Right forelimb (tissue), 1 donor: ENCODE measurements at places on chromosomes 16 and 17.
A peak's percentile ranks its signal among the peaks of the same experiment; 100 is the strongest.

DNA sequence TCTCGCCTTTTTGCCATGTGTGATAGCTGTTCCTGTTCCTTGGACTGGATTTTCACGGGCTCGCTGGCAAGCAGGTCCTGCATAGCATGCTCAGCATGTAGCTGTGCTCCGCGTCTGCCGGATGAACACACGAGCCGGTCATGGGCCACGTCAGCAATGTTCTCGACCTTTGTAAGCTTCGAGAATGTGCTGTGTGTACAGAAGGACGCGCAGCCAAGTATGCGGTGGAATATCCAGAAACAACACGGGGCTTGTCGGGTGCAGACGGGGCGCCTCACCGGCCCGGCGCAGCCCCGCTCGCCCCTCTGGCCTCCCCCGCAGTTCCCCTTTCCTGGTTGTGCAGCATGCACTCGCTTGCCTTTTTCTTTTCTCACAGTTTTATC, 42.2 kb downstream of the RPTOR start:
- DNase-seq, result no peak

DNA sequence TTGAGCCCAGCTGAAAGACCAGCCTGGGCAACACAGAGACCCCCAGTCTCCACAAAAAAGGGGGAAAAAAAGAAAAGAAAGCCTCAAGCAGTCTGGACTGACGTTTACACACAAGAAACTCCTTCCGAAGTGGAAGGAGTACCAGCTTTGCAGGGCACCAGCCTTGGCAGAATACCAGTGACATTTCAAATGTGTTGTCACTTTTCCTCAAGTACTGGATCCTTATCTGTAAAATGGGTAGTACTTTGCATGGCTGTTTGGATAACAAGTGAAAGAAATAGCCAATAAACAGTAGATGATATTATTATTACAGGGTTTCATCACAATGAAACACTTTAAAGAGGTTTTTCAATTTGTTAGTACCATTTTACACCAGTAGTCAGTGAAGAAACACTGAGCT, 14.2 kb downstream of the YWHAE start:
- no peak for DNase-seq

GRCh38 chr16:75573955-75574354, 7.8 kb downstream of the GABARAPL2 start:
- DNase-seq, result no peak

- peak; percentile 32 for DNase-seq
Measured at GRCh38 chr17:73422121-73422520, 110.3 kb upstream of the CDC42EP4 start.

GRCh38 chr17:78125138-78125913, 3.2 kb downstream of the TMC6 start:
- no peak for DNase-seq

DNA sequence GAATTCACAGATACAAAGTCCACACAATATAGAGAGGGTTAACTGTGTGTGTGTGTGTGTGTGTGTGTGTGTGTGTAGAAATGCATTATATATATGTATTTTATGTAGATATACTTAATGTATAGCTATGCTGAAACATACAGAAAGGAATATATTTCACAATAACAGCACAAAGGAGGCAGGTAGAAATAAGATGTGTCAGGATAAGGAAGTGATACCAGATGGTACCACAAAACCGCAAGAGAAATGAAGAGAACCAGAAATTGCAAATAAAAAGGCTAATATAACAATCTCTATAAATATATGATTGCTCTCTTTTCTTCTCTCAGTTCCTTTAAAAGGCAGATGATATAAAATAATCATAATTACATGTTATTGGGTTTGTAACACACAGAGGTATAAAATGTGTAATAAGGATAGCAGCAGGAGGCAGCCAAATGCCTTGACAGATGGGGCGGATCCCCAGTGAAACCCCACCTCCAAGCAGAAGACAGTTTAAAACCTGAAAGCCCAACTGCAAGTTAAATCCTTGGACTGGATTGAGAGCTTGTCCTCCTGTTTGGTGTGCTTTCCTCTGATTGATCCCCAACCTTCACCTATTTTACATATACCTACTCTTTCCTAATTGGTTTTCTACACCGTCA, 365.4 kb upstream of the C16orf82 start:
- no peak for DNase-seq

GRCh38 chr16:73216932-73217331, 169.0 kb upstream of the ZFHX3 start:
- DNase-seq, result no peak

DNA sequence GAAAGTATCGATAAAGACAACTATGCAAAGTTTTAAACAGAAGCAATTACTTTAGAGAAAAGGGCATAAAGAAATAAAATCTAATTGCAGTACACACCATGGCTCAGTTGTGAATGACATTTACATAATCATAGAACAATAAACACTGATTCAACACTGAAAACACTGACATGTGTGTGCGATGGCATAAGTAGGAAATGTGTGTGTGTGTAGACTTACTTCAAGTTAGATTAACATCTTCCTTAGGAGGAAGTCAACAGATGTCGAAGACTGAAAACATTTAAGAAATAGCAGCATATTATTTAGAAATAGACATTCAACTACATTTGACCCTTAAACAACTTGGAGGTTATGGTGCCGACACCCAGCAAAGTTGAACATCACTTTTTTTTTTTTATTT, 172.4 kb downstream of the STX8 start:
- no peak for DNase-seq

- DNase-seq, result no peak
Measured at GRCh38 chr16:88045820-88046303, 94.6 kb downstream of the BANP start.

- DNase-seq, result peak; percentile 73
Measured at GRCh38 chr17:51121620-51122472, 1.2 kb upstream of the SPAG9 start.

- DNase-seq, result no peak
Measured at GRCh38 chr16:5722116-5722619, 624.6 kb upstream of the EEF2KMT start.

DNA sequence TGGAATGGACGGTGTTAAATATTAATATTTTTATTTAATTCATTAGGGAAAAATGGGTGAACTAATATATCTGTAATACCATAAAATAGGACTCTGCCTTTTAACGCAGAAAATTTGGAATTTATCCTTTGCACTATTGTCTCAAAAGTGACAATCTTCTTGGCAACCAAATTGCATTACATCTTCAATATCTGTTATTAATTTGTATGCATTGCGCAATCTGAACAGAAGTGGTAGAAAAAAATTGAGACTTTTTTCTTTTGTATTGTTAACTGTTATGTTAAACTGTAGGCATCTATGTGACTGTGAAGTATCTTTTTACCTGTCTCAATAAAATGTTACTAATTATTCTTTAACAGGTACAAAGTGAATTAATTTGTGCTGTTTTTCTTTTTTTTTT, 55.6 kb downstream of the PPM1E start:
- DNase-seq, result no peak

DNA sequence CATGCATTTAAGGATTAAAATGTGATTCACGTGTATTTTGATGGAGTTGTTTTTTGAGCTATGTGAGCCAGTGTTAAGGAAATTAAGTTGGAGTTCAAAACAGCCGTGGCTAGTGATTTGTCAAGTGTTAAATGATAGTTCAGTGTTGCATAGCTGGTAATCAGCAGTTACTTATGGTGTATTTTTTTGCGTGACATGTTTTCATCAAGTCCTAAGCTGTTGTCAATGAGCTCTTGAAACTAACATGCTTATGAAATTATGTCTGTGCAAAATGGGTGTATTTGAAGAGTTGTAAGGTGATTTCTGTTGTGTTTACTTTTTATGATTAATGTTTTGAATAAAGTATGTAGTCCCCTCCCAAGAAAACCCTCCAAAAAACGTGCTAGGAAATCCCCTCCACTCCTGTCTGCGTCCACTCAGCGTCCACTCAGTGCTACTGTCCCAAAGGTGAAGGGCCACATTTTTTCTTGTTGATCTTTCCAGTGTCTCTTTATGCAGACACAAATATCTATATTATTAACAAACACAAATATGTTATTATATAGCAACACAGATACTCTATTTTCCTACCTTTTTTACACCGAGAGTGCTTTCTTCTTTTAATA, 30.0 kb downstream of the USP10 start:
- no peak for DNase-seq

GRCh38 chr16:28295276-28295675, 3.0 kb downstream of the SBK1 start:
- no peak for DNase-seq

- DNase-seq, result no peak
Measured at GRCh38 chr16:1265826-1266225, 10.0 kb downstream of the TPSD1 start.

DNA sequence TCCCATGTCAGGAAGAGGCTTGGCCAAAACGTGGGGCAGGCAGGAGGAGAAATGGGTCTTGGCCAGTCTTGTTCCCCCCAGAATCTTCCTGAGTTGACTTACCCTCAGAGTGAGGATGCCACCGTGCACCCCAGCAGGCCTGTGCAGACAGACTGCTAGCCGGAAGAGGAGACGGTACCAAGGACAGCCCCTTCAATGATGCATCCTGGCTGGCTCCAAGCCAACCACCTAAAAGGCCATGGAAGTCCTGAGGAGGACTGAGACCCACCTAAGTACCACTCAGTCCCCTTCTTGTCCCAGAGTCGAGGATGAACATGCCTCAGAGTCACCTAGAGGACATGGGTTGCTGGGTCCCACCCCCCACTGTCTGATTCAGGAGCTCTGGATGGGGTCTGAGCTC, 46.7 kb upstream of the RCVRN start:
- DNase-seq, result no peak

- DNase-seq, result no peak
Measured at GRCh38 chr16:1326391-1326790, 7.1 kb upstream of the BAIAP3 start.

GRCh38 chr17:33949100-33949499, 306.0 kb upstream of the CCL2 start:
- no peak for DNase-seq

DNA sequence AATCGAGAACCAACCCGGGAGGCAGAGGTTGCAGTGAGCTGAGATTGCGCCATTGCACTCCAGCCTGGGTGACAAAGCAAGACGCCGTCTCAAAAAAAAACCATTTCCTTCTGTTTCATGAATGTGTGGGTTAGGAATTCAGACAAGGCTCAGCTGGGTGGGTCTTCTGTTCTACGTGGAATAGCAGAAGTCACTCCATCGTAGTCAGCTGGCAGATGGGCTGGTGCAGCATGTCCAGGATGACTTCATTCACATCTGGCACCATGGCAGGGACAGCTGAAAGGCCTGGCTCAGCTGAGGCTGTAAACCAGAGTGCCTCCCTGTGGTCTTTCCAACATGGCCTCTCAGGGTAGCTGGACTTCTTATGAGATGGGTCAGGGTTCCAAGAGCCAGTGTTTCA, 89.0 kb downstream of the C17orf67 start:
- no peak for DNase-seq

- DNase-seq, result no peak
Measured at GRCh38 chr16:82788919-82789318, 162.2 kb downstream of the CDH13 start.

GRCh38 chr17:49549691-49550678, 25.7 kb upstream of the NXPH3 start:
- no peak for DNase-seq

GRCh38 chr17:8698162-8698971, 46.3 kb downstream of the CCDC42 start:
- DNase-seq, result peak; percentile 84

GRCh38 chr16:4552541-4552940, 3.6 kb upstream of the C16orf96 start:
- no peak for DNase-seq

- DNase-seq, result no peak
Measured at GRCh38 chr17:13989138-13989537, 80.2 kb upstream of the COX10 start.

DNA sequence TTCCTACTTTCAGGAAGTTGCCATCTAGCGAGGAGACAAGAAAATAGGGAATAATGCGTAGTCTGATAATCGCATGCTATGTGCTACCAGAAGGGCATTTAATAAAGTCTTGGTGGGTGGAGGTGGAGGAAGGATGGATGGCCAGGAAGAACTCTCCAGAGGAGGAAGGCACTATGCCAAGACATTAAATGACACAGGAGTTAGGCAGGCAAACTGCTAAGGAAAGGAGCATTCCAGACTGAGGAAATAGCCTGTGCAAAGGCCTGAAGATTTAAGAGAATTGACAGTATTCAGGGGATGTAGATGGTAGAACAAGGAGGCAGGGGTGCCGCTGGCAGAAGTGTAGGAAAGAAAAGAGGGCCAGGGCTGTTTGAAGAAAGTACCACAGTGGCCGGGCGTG, 19.3 kb upstream of the ARHGAP44 start:
- DNase-seq, result no peak

DNA sequence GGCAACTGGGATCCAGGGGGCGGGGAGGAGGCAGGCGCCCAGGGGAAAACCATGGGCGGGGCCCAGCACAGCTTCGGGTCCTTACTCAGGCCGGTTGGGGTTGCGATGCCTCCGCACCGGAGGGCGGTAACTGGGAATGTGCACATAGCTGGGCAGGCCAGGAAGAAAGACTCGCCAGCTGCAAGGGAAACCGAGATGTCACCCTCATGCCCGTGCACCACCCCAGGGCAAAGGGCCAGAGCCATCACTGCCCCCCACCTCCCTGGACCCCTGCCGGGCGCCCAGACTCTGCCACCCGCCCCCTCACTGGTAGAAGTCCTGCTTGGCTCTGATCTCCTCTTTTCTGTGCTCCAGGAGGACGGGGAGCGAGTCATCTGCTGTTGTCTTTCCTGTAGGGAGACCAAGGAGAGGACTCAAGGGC, 6.7 kb downstream of the ALOX12B start:
- no peak for DNase-seq

- DNase-seq, result no peak
Measured at GRCh38 chr17:72299592-72299991, 178.8 kb downstream of the SOX9 start.

GRCh38 chr16:58018803-58019202, 6.8 kb upstream of the MMP15 start:
- no peak for DNase-seq

GRCh38 chr16:64846966-64847365, 274.9 kb downstream of the CDH11 start:
- DNase-seq, result no peak

GRCh38 chr16:57810197-57811031, 8.1 kb upstream of the KIFC3 start:
- no peak for DNase-seq

DNA sequence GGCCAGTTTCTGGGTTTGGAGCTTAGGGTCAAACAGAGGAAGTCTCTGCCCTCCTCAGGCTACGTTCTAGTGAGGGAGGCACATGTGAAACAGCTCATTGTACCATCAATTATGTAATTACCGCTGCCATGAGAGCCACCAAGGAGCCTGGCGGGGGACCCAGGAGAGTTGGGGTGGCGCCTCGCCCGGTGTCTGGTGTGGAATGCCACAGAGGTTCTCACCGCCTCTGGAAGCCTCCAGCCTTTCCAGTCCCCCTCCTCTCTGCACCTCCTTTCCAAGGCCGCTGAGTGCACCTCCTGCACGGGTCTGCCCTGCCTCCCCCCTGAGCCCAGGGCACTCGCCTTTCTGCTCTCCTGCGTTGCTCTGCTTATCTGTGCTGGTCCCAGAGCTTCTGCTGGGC, 51.4 kb downstream of the SREBF1 start:
- DNase-seq, result no peak

GRCh38 chr16:12612598-12613101, 191.0 kb downstream of the CPPED1 start:
- DNase-seq, result no peak
